Uterine smooth muscle cell (primary cell): ENCODE measurements at places on chromosomes 11 and 22. TPM values are rescaled to one million over a fixed set of nuclear protein-coding genes. Genes with fewer than 3 reads are reported as not detected.

The ARVCF gene
- total RNA-seq, result 12.4 and 30.0 TPM in 2 replicates

The CD3G gene
- 0.12 TPM in 1 of 2 replicates, not detected in the other for total RNA-seq

The SPON1 gene
- total RNA-seq, result under 0.01 and 0.12 TPM in 2 replicates

The ACRV1 gene
- not detected in 2 replicates for total RNA-seq

The KBTBD3 gene
- total RNA-seq, result 2.9 and 4.1 TPM in 2 replicates
